ENCODE measurements at places on chromosomes 5 and 9.

DNA sequence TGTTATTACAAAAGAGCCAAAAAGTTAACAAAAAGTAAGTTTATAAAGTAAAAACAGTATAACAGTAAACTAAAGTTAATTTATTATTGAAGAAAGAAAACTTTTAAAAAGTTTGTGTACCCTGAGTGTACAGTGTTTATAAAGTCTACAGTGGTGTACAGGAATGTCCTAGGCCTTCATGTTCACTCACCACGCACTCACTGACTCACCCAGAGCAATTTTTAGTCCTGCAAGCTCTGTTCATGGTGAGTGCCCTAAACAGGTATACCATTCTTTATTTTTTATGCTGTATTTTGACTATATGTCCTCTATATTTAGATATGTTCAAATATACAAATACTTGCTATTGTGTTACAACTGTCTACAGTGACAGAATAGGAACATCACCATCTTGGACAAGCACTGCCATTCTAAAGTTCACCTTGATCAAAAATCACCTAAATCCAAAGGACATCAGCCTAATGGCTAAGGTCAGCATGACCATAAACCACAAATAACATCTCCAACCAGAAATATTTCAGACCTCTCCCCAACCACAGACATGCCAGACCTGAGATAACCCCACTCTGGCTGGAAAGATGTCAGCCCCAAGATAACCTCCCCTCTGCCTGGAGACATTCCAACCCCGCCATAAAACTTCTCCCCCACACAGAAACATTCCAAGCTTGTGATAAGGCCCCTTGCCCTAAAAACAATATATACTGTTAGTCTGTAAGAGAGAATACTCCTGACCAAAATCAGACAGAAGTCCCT lies 56.1 kb downstream of the AGXT2 start:
- DNase-seq = no peak

DNA sequence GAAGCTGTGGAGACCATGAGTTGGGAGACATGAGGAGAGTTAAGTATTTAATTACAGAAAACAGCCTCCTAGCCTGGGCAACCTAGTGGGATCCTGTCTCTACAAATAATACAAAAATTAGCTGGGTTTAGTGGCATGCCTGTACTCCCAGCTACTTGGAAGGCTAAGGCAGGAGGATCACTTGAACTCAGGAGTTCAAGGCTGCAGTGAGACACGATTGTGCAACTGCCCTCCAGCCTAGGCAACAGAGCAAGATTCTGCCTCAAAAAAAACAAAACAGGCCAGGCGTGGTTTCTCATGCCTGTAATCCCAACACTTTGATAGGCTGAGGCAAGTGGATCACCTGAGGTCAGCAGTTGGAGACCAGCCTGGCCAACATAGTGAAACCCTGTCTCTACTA lies 52.6 kb downstream of the AQP7 start:
- no peak for DNase-seq

DNA sequence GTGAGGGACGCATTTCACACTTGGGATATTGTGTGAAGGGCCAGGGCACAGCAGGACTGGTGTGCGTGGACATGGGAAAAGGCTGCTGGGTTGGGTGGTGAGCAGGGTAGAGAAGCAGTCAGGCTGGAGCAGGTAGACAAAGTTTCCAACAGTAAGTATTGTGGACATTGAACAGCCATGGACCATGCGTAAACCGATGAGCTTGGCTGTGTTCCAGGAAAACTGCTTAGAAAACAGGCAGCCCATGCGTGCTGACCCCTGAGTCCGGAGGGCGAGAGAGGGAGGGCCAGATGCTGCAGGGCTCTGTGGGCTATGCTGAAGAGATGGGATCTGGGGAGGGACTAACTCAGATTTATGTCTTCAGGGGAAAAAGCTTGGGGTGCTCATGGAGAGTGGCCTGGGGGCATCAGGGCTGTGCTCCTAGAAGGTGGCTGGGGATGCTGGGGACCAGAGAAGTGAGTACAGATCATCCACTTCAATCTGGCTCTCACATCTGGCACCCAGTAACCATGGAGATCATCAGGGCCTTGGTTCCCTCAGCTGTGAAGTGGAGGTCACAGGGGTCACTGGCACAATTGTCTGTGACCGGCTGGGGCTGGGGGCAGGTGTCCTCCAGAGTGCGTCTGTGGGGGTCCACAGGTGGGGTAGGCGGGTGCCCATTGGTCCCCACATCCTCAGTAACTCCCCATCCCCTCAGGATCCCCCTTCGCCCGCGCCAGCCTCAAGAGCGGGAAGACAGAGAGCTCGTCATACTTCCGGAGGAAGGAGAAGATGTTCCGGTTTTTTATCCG lies 93.3 kb downstream of the CACNA1B start:
- DNase-seq = peak; percentile 50

GRCh38 chr5:137516961-137517360 lies 17.8 kb upstream of the SPOCK1 start:
- DNase-seq = no peak

DNA sequence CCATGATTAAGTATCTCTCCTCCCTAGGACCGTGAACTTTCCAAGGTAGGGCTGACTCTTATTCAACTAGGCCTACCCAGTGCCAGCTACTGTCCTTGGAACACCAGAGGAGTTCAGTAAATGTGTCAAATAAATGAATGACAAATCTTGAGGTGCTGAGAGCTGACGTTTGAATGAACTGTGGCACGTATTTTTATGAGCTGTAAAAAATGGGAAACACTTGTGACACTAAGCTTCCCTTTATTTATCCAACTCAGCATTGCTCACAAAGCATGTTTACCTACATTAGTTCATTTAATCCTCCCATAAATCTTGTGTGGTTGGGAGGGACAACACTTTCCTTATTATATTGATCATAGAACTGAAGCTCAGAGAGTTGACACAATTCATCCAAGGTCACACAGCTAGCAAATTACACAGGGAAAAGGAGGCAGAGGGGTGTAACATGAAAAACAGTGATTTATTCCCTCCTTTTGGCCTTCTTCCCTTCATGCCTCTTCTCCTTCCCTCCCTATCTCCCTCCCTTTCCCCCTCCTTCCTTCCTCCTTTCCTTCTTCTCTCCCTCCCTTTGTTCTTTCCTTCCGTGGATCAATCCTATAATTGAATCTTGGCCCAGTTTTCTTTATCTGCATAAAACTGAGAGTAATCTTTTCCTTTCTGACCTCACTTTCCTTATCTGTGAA lies 412.6 kb downstream of the DMRT2 start:
- DNase-seq = no peak

DNA sequence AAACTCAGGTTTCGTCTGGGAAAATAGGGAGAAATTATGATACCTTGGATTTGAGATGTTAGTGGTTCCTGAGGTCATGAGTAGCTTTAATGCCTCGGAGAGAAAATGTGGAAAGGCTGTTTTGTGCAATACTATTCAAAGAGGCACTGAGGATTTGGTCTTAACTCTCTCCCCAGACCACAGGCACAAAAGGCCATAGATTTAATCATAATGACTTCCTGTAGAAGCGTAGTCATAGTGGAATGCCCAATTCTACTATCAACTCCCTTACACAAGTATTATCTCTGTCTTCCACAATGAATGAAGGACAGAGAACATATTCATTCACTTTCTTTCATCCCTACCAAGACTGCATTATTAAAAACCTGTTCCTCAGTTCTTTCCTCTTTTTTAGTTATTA lies 153.0 kb upstream of the FTMT start:
- DNase-seq = no peak

DNA sequence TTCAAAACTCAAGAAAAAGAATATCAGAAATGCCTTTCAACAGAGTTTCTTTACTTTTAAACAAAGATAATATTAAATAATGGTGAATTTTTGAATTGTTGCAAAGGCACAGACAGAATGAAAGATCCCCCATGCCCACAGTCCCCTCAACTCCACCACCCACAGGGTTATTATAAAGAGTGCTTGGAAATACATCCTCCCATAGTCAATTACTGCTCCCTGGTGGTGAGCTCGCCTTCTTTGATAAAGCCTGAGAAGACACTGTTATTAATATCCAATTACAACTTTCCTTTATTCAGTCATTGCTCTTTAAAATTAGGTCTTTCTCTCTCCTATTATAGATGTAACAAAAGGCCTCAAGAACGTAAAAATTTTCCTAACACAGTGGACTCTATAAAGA lies 490.2 kb upstream of the RORB start:
- no peak for DNase-seq

DNA sequence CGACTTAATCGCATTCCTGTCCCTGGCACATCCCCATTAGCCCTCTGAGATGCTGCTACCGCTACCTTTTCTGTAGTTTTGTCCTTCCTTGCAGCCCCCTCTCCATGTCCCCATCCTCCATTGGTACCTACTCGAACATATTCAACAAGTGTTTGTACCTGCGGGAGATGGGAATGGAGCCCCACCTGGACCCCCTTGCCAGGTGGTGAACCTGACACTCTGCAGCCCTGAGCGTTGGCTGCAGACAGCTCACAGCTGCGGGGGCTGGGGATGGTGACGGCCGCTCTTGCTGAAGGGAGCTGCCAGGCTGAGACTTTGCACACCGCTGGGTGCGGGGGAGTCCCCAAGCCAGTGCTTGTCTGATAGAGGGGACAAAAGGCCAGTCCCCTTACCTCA lies 96.3 kb upstream of the DAP start:
- no peak for DNase-seq

DNA sequence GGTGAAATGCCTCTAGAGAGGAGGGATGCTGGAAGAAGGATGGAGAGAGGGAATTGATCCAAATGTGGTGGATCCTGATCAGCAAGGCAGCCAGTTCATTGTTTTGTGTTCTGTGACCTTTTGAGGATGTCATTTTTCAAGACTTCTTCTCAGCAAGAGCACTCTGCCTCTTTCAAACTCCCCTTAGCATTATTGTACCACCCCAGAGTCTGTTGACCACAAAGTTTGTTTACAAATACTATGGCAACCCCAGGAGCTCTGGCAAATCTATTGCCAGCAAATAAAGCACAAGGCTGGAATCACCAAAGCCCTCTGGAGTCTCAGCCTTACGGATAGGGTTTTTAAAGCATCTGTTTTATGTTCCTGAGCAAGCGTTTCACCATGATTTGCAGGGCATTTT lies 76.2 kb upstream of the SLC1A3 start:
- no peak for DNase-seq

DNA sequence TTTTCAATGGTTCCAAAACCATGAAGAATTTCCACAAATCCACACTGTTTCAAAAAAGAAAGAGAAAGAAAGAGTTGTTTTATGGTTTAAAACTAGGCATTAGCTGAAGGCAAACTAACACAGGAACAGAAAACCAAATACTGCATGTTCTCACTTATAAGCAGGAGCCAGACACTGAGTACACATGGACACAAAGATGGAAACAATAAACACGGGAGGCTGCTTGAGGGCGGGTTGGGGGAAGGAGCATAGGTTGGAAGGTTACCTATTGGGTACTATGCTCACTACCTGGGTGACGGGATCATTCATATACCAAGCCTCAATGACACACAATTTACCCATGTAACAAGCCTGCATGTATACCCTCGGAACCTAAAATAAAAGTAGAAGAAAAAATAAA lies 45.0 kb downstream of the SEMA6A start:
- DNase-seq = no peak

- no peak for DNase-seq
Observed at GRCh38 chr9:84436386-84437109, 96.0 kb upstream of the SLC28A3 start.

DNA sequence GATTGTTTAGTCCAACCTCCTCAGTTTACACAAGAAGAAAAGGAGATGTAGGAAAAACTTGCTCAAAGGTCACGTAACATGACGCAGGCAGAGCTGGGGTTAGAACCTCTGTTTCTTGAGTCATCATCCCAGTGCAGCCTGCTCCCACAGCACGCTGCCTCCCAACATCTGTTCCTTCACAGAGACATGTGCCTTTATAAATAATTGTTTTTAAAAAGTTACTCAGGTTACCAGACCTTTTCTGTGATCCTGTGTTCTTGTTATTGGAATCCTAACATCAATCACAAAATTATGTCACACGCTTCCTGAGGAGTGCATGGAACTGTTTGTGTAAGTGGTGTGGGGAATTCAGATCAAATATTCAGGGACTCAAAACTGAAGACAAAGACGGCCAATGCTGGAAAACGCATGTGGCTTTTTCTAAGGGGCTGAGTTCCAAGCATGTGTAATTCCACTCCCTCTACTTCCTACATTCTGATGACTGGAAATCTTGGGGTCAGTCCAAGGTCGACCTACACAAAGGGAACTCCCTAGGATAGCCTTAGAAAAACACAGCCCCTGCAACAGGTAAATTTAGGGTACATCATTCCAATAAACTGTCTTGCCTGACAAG lies 184.3 kb downstream of the TSSK1B start:
- DNase-seq = no peak

DNA sequence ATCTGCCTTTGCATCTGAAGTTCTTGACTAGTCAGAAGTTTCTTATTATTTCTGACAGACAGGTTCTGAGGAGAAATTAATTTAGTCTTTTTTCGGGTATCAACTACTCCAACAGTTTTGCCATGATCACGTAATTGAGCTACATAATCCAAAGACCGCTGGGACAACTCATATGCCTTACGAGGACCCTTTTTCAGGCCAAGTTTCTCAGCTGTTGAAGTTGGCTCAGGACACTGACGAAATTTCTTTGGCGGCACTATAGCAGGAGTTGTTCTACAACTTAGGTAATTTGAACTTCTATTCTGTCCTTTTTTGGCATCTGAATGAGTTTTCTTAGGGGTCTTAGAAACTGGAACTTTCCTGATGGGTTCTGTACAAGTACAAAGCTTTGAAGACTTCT lies 27.2 kb downstream of the SETX start:
- no peak for DNase-seq
